ENCODE measurements at places on chromosomes 7 and 10. TPM values are rescaled to one million over a fixed set of nuclear protein-coding genes. Genes with fewer than 3 reads are reported as not detected.
A peak's percentile ranks its signal among the peaks of the same experiment; 100 is the strongest.

- DNase-seq: no peak
Observed at GRCh38 chr10:86085136-86085535, 281.5 kb downstream of the GRID1 start.

DNA sequence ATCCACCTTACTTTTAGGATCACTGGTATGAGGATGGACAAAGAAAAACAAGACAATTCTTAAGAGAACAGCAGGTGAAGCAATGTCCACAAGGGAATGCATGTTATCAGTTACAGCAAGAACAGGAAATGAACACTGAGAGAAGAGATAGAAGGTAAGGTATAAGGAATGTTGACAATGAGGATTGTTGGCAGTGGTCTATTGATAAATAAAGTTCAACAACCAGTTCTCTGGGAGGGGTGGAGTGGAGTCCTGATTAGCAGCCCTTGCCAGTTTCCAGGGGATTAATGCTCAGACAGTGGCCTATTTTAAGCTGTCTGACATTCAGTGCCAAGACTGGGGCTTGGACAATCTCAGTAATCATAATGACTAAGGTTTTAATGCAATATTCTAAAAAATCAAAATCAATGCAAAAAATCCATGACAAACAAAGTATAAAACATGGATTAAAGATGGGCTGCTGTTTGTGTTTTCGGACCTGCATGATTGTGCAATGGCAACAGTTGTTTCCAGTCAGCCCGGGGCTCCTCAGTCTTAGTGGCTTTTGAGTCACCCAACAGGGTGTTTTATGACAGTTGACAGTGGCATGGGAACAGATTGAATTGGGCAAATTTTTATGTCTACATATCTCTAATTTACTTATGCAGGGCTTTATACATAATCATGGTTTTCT is 13.8 kb upstream of the AKR1B1 start:
- no peak for DNase-seq

DNA sequence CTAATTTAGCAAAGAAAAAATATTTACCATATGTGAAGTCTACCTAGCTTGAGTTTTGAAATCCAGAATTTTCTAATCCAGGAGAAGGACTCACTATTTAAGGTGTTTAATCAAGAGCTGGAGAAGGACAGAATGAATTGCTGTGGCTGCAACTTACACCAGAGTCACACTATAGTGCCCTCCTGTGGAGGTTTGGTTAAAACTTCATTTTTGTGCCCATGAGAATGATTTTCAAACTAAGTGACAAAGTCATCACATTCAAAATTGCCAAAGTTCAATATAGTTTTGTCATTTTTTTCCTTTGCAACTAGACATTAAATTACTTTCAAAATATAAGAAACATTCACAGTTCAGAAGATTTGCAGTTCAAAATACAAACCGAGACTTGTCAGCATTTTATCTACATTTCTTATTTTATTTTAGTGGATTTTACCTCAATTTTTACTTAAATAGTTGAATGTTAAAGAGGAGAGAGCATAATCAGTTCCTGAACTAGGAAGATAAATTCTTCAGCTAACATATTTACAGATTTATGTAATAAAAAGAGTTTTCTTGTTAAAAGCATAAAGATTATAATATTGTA is 70.7 kb downstream of the CABCOCO1 start:
- DNase-seq: no peak

DNA sequence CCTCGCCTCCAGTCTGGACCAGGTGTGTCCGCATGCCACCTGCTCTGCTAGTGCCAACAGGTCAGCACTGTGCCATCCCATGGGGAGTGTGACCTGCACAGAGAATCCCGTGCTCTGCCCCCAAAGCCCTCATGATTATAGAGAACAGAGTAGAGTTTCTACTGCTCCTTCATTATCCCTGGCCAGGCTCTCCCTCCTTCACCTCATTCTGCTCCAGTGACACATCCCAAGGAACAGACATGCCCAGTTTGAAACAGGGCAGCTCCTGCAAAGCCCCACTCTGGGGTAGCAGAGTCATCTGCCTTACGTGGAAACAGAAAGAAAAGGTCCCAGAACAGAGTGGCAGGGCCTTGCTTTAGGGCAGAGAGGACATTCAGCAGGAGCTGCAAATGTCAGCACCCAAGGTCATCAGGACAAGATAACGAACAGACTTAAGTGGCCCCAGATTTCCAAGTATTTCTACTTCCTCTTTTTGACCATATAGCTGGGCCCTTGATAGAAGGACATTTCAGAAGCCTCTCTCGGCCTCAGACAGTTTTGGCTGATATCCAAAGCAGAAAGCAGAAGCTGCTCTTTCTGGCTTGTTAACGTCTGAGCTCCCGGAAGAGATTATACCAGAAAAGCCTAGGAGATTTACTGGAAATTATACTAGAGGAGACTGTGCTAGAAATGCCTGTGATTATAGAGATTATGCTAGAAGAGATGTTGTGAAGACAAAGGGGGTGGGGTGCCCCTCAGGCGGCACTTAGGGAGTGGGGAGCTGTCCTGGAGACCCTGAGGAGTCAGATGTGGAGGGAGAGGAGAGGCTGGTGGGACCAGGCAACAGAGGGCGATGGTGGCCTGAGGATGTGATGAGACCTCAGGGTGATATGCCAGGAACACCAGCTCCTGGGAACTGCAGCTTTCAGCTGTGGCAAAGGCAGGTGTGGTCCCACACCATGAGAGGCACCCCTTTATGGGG is 12.6 kb downstream of the TMEM176B start:
- peak; percentile 70 for DNase-seq

- no peak for DNase-seq
Observed at GRCh38 chr10:85967594-85967993, 399.0 kb downstream of the GRID1 start.

DNA sequence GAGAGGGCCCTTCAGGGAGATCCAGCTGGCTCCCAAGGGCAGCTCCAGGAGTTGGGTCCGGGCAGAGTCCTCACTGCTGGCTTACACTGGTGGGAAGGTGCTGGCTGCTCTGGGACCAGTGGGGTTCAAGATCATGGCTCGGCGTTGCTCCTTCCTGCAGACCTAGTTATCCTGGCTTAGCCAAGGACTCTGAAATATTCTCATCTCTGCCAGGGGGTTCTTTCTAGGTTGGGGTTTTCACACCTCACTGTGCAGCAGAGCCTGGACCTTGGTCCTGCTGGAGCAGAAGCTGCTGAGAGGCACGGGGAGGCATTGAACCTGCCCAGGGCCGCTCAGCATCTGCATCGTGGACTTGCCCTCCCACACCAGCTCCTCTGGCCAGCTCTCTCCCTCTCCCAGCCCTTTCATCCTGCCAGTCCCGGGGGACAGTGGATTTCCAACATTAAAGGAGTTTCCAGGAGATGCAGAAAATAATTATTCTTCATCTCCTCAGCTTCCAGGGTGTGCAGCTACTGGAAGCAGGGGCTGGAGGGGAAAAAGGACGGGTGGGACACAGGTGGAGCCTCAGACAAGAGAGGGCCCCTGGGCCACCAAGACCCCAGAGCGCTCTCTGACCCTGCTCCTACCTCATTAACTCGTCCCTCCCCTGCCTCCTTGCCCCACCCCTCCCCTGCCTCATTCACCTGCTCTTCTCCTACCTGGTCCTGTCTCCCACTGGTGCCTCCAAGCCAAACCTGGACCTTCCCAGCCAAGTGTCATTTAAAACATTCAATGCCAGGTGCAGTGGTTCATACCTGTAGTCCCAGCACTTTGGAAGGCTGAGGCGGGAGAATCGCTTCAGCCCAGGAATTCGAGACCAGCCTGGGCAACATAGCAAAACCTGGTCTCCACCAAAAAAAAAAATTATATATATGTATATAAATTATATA is 42.5 kb downstream of the JAKMIP3 start:
- DNase-seq: peak; percentile 31

GRCh38 chr7:153022475-153023193 is 263.1 kb downstream of the ACTR3B start:
- DNase-seq: no peak

DNA sequence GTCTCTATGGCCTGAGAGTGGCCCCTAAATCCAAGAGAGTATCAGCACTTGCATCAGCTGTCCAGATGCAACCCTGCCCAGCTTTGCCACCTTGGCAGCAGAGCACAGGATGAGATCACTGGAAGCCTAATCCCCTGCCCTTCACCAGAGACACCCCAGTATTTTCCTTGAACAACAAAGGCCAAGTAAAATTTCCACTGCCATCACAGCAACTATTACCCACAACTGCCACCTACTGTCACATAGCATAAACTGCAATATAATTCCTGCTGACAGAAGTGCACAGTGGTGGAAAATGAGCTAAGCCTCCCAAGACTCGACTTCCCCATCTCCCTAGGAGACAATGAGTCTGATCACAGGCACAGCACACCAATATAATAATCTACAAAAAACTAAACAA is 462.8 kb upstream of the ZWINT start:
- DNase-seq: no peak

DNA sequence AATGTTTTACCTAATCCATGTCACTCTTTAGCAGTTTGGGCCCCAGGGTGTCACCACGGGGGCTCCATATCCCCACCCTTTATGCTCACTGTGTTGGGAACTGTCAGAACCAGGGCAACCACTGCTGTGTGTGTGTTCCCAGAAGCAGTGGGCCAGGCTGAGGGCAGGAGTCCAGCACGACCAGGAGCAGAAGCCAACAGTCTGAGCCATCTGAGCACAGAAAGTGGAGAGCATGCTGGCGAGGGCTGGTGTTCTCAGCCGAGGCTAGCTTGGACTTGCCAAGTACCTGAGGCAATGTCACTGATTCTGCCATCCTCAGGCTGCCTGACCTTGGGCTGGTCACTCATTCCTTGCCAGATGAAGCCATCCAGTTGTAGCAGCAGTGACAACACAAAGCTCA is 285.0 kb downstream of the BMPER start:
- DNase-seq: no peak

DNA sequence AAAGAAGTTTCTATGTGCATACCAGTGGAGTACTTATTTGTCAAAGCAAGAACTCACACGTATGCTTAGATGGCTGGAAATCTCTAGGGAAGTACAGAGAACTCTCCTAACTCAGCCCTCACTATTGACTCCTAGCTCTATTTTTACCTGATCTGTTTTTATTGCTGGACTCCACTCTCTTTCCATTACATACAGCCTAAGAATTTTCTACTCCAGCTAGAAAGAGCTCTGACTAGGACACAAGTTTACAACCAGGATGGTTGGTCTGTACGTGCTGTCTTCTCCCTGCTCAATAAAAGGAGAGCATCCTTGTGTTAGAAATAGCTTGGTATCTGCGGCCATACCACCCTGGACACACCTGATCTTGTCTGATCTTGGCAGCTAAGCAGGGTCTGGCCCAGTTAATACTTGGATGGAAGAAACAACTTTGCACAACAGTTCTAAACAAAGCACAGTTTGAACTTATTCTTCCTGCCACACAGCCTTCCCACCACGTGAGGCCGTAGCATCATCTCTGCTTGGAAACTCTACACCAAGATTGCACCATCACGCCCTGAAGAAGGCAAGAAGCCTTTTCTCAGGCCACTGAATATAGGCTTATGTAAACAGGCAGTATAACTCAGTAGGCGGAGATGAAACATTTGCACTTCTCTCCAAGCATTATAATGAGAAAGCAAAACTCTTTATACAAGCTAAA is 50.7 kb downstream of the KCNMA1 start:
- DNase-seq: no peak

DNA sequence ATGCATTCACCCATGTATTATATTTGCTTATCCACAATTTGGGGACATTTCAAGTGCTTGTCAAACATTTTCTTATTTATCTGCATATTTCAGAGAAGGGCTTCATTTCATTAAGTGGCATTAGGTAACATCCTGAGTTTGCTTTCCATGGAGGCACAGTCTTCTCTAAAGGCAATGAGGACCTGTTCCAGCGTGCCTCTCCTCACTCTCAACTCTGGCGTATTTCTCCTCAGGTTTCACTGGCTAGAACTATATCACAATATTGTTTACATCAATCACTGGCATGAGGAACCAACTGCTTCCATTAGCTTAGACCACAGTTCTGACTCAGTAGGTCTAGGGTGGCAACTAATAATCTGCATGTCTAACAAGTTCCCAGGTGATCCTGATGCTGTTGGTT is 177.2 kb downstream of the TAX1BP1 start:
- no peak for DNase-seq

- DNase-seq: no peak
Observed at GRCh38 chr10:74855027-74855426, 28.6 kb downstream of the KAT6B start.

DNA sequence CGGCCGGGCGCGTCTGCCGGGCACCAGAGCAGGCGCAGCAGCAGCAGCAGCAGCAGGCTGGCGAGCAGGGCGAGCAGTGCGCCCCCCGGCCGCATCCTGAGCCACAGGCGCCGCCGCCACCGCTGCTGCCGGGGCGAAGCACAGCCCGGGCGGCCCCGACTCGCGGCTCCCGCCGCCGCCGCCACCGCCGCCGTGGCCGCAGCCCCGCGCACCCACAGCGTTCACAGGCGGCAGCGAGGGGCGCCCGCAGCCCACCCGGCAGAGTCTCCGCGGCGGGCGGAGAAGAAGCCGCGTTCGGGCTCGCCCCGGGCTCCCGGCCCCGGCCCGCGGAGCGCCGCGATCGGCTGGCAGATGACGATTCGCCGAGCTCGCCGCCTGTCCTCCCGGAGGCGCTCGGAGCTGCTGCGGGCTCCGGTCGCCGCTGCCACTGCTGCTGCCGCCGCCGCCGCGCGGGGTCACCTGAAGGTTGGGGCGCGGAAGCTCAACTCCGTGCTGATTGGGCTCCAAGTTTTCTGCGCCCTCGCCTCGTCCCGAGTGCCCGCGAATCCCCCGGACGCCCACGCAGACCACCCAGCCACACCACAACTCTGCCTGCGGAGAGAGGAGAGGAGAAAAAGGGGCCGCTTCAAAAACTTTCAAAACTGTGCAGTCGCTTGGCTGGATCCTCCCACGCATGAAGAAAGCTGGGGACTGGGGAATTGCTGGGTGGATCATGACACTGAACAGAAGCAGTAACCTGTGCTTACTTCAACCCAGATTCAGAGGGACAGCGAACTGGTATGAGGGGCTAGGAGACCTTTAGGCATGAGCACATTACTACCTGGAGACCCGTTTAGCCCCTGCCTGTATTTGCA is at the start of gene ST8SIA6:
ST8SIA6 (minus strand) TSS at position 435 of the 854 bp plus-strand sequence; CDS start at position 95, 340 bp downstream.
- DNase-seq: peak; percentile 77

GRCh38 chr10:91367558-91367957 is 42.6 kb upstream of the HECTD2 start:
- DNase-seq: no peak

GRCh38 chr7:146641491-146641890 is 524.9 kb downstream of the CNTNAP2 start:
- no peak for DNase-seq

The FMC1 gene
- polyA plus RNA-seq: 109 TPM

The CYP3A4 gene
- 0.37 TPM for polyA plus RNA-seq

The TWIST1 gene
- 1.7 TPM for polyA plus RNA-seq

The SRRT gene
- 58.2 TPM for polyA plus RNA-seq

The MYOZ1 gene
- 9.2 TPM for polyA plus RNA-seq

The FAM25G gene
- not detected for polyA plus RNA-seq

The ADAM22 gene
- 2.2 TPM for polyA plus RNA-seq
